Amniotic epithelial cell (primary cell): ENCODE measurements at places on chromosomes 4 and X.

DNA sequence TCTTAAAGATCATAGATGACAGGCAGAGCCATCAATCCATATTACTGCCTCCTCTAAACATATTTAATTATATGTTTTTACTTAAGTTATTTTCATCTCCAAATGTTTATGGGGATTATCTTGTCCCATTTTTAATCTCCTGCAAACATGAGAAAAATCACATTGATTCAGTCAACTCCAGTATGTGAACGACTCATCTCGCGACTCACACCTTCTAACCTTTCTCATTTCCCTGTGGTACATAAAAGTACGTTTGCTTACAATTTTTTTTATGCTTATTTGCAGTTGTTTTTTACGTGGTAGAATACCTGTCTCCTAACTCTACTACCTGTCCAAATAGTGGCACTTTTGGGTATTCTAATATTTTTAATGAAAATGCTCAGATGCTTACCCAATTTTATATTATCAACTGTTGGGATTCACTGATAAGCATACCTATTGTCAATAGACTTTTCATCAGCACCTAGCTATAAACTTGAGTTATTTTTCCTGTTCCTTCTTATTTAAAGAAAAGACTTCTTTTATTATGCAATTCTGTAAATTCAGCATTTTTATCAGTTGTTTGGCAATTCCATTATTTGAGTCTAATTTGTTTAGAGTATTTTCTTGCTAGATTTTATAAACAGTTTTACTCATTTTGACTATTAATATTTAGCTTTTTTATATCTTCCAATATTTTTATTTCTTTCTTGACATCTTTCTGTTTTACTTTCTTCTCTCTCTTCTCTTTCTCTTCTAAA lies 276.6 kb downstream of the ANK2 start:
- no peak for DNase-seq

DNA sequence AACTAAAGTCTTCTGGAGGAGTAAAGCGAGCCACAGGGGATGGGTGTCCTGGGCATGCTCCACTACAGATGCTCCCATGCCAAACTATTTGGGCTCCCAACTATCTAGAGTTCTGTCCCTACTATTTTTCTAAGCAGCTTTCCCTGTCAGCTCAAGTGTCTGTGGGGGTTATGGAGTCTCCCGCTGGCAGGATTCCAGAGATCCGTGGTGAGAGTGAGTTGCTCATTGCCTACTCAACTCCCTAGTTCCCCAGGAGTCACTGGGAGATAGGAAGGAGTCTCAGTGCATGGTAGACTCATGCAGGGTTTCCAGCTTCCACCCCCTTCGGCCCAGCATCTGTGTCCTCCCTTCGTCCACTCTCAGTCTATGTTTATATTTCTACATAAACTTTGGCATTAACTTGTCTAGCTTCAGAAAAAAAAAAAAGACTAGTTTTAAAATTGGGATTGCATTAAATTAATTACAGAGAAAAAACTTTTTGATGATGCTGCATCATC lies 55.1 kb upstream of the INPP4B start:
- DNase-seq = peak; percentile 5

GRCh38 chr4:182578402-182578801 lies 335.2 kb downstream of the TENM3 start:
- DNase-seq = peak; percentile 77

GRCh38 chrX:43970528-43970927 lies 2.7 kb downstream of the NDP start:
- DNase-seq = no peak

DNA sequence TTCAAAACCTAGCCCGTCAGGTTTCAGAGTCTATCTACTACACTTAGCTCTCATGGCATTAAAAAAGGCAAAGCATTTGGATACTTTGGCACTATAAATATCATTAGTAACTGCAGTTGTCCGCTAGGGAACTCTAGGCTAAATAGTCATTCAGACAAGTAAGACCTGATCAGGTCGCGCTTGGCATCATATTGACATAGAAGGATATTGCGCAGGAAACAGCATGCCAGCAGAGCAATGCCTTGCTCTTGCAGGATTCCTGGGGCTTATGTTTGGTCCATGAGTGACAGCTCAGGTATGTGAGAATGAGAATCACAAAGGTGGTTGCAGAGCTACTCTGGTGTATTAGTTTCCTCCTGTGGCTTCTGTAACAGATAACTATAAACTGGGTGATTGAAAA lies 62.7 kb downstream of the KDM6A start:
- peak; percentile 27 for DNase-seq

DNA sequence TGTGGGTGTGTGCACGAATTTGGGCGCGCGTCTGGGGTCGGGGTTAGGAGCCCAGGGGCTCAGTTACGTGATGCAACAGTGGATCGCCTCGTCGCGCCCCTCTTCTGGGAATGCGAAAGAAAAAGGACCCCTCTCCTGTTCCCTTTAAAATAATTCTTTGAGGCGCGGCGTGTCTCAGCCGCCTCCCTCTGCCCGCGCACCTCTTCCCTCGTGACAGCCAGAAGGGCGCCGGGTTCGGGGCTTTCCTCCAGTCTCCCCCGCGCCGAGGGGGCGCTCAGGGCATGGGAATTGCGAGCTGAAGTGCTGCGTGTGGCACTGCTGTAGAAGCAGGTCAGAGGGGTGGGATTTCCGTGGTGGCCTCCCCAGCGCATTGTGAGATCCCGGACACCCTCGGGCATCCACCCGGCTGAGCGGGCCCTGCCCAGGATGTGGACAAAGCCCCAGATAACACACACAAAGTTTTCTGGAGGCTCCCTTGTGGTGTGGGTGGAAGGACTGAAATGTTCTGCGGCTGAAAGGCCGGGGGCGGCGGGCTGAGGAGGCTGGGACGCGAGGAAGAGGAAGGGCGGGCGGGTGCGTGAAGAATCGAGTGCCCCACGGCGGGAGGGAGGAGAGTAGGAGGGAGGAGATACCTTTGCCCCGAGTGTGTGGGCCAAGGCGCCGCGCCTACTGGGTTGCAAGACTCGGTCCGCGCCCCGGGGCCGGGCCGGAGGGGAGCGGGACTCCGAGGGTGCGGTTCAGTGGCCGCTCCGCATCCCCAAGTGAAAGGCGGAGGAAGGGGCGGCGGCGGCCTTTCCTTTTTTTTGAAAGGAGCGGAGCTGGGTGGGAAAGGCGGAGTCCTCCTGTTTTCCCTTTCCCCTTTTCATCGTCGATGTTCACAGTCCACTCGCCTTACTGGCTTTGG lies 752 bp downstream of the SEPTIN11 start:
- DNase-seq = peak; percentile 44

- no peak for DNase-seq
Measured at GRCh38 chr4:14115106-14115505, 487.6 kb upstream of the BOD1L1 start.

DNA sequence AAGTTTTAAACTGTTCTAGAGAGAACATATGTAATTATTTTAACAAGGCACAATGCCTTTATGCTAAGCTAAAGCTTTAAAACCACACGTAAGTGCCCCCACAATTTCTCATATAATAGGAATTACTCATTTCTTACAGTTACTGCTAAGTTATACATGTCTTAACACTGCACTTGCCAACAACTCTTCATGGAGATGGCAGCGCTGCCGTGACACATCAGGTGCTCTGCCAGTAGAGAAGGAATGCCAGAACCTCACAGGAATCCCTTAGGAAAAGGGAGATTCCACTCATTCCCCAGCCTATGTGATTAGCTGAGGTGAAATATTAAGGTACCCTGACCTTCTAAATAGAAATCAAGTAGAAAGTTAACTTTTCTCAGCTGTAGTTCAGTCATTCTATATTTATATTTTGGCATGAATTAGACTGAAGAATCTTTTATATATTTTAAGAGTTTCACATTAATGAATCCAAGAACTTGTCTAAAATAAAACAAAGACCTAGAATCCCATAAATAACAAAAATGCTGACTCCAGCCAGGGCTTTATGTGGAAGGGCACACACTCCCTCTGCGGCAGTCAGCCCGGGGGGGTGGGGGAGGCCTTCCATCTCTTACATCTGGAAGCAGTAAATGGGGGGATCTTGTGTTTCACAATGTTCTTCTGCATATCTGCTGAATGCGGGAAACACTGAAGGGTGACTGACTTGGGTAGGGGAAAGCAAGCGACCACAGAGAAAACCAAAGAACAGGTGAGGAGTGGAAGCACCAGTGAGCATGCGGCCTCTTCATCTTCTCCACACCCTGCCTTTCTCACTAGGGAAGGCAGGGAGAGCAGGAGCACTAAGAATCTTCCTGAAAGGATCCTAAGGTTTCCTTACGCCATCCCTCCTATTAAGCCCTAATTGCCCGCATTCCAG lies 23.7 kb downstream of the ACSL1 start:
- peak; percentile 84 for DNase-seq

DNA sequence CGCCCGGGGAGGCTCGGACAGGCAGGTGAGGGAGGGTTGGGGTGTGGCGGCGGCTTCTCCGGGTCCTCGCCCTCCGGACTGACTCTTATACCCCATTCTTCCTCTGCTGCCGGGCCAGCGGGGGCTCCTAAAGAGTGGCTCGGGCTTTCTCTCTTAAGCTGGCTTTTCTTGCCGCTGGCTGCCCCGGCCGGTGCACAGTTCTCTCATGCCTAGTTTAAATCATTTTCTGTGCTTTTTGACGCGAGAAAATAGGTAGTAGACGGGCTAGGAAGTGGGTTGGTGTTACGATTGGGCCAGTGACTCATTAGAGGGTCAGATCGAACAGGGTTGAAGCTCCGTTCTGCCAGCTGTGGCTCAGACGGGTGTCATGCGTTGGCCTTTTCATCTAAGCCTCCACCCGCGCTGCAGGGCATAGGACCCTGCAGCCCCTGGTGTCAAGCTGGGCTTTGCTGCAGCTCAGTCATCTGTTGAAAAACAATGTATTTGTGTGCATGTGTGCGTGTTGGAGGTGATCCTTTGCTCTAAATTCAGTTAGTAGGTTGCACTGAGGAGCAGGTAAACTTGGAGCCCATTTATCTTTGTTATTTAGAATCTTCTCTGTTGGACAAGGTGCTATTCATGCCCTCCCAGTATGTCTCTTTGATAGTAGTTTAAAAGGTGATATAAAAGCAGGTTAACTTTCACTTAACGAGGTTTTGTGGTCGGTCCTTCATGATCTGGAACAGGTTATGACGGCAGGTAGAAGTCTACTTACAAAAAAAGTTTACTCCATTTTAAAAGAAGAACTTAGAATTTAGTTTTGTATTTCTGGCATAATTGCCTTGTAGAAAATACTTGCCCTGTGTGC lies 802 bp downstream of the BMP2K start:
- peak; percentile 19 for DNase-seq

DNA sequence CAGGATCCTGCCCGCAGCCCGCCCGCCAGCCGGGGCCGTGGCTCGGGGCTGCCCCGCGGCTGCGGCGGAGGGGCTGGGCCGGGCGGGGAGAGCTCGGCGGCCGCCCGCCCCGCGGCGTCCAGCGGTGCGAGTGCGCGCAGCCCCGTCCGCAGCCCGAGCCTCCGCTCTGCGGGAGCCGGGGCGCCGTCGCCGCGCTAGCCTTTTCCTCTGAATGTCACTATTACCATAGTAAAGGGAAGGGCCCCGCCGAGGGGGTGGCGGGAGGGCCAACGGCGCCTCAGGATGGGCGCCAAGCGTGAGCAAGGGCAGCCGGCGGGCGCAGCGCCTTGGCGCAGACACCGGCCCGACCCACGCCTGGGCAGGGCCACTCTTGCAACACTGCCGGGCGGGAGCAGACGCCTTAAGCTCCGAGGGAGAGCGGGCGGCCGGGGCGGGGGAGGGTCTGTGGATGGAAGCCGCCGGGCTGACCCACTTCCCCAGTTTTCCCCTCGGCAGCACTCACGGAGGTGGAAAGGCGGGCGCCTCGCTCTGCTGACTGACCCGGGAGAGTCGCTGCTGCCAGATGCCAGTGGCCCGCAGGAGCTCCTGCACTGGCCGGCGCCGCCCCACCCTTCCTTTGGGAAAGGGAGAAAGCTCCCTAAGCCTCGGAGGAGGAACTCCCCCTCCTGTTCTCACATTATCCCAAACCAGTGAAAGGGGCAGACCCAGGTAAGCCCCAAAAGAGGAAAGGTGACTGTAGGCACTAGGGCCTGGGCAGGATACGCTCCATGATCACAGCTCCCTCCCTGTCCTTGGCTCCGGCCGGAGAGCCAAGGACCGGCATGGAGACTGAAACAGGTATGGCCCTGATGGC lies 329.4 kb downstream of the HNRNPD start:
- peak; percentile 33 for DNase-seq

- DNase-seq = peak; percentile 52
Measured at GRCh38 chr4:149426461-149426860, 389.2 kb downstream of the IQCM start.

DNA sequence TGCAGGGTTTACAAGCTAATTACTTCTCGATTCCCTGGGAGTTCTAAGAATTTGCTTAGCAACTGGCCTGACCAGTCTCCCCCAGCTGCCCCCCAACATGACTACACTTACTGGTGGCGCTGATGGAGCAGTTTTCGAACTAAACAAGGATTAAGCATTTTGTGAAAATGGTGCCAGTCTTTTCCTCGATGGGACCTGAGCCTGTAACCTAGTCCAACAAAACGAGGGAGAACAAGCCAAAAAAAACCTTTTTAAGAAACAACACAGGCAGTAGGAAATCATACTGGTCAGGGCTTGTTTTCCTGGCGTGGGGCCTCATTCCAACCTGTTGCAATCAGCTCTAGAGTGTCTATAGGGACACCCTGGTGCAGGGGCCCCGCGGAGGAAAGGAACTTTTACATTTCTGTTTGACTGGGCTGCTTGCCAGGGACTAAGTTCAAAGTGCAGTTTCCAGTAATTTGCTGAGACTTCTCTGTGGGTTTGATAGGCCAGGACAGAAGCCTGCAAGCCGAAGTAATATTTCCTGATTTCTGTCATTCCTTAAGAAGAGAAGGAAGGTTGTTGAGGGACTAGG lies 158.7 kb downstream of the SPRY1 start:
- peak; percentile 86 for DNase-seq

GRCh38 chrX:119107206-119107605 lies 20.4 kb downstream of the KIAA1210 start:
- DNase-seq = no peak

- no peak for DNase-seq
Measured at GRCh38 chrX:72641611-72642010, 69.0 kb upstream of the HDAC8 start.

DNA sequence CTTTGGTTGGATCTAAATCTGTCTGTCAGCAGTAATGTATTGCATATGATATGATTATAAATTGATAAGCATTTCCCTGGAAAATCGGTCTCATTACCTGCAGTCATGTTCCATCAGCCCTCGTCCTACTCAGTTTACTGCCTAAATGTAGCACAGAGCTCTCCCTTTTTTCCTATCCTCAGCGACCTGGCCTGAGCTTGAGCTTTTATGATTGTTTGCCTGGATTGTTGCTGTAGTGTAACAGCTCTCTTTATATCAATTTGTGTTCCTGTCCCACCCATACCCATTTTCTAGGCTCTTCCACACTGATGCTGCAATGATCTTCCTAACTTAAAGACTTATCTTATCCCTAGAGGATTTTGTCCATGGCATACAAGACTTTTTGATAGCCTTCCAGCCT lies 95.7 kb downstream of the FRAS1 start:
- no peak for DNase-seq

GRCh38 chrX:65598559-65599147 lies 64.1 kb upstream of the LAS1L start:
- no peak for DNase-seq
